ENCODE measurements at places on chromosomes 6 and 20.
A peak's percentile ranks its signal among the peaks of the same experiment; 100 is the strongest.

- no peak for DNase-seq
These were observed 15.8 kb downstream of the POM121L2 start for GRCh38 chr6:27296106-27296783.

DNA sequence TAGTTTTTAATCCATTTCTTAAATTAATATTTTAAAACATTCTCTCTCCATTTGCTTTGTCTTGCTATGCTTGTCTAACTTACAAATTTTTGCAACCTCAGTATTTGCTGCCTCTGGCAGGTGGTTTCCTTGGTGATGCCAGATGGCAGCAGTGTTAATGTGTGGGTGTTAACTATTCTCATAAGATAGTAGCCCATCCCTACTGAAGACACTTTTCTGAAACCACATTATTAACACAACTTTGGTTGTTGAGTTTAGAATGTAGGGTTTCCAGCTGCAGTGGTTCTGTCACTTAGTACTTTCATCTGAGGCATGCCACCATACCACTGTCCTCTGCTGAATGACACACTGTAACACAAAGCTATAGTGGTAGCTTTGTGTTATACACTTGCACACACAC lies 75.1 kb downstream of the MYO6 start:
- peak; percentile 85 for DNase-seq

- no peak for DNase-seq
These were observed 30.9 kb upstream of the TULP1 start for GRCh38 chr6:35543459-35544193.

GRCh38 chr6:35128496-35128895 lies 12.6 kb downstream of the TCP11 start:
- no peak for DNase-seq

- DNase-seq, result no peak
These were observed 18.9 kb downstream of the KLHL31 start for GRCh38 chr6:53646606-53647005.

- DNase-seq, result no peak
These were observed 19.9 kb downstream of the DSP start for GRCh38 chr6:7561153-7561964.

- DNase-seq, result no peak
These were observed 228.0 kb downstream of the DLL1 start for GRCh38 chr6:170062915-170063241.
